ENCODE measurements at places on chromosomes 12 and 14.
A peak's percentile ranks its signal among the peaks of the same experiment; 100 is the strongest.

- DNase-seq: no peak
Observed at GRCh38 chr12:59491877-59492276, 104.0 kb upstream of the SLC16A7 start.

DNA sequence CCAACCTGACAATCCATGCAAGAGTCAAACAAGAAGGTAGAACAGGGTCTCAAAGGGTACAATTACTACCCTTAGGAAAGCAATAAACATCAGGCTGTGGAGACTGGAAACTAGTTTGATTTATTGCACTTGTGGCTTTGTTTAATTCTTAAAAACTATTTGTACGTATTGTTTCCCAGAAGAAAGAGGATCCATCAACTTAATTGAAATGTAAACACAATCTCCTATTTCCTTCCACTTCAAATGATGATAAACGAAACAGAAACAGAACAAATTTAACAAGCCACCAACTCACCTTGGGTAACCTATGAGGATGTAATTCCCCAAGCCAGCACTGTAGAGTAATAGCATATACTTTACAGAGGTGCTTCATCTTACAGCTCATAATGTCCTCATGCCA lies 8.0 kb downstream of the STXBP6 start:
- DNase-seq: no peak

DNA sequence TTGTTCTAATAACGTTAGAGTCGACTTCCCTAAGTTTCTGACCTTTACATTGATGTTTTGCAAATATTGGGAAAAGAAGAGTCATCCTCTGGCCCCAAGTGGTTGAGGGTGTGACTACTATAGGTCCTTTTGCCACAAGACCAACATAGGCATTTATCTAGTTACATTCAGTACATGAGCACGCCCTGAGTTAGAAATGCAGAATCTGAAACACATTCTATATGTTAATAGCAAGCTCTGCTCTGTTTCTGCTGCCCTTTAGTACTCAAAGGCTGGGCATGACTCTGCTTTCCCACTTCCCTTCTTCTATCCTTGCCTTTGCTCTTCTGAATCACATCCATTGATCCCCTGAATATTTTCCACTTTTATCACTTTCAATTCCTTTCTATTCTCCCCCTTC lies 115.1 kb upstream of the PTPRB start:
- no peak for DNase-seq

DNA sequence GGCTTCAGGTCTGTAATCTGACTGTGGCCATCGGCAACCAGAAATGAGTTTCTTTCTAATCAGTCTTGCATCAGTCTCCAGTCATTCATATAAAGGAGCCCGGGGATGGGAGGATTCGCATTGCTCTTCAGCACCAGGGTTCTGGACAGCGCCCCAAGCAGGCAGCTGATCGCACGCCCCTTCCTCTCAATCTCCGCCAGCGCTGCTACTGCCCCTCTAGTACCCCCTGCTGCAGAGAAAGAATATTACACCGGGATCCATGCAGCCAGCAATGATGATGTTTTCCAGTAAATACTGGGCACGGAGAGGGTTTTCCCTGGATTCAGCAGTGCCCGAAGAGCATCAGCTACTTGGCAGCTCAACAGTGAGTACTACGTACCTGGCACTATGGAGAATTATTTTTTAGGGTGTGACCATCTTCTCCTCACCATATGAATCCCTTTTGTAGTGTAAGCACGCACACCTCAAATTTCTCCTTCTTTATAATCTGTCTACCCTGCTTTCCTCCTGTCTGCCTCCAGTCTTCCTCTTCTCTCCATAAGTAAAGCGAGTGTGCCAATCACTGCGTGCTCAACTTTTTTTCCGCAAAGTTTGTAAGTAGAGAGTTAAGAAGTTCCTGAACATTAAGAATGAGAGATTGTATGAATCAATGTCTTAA lies at the start of gene TPH2:
TSS of gene TPH2 (plus strand) at position 118 of the 658 bp plus-strand sequence. CDS start at position 260, 142 bp downstream.
- DNase-seq: peak; percentile 37

DNA sequence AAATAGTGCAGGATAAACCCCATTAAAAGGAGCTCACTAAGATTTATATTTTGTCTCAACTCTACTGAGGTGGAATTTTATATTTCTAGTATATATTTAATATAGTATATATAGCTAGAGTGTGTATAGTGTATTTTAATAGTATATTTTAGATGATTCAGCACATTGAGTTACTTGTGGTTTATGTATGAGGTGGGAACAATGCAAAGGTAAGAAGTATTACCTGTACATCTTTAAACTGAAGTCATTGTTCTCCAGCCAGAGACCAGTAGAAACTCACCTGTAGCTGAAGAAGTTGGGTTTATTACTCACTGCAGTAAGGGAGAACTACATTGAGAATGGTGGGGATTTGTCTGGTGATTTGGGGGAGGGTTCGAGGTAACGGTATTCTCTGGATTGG lies 15.9 kb downstream of the ETNK1 start:
- DNase-seq: no peak

DNA sequence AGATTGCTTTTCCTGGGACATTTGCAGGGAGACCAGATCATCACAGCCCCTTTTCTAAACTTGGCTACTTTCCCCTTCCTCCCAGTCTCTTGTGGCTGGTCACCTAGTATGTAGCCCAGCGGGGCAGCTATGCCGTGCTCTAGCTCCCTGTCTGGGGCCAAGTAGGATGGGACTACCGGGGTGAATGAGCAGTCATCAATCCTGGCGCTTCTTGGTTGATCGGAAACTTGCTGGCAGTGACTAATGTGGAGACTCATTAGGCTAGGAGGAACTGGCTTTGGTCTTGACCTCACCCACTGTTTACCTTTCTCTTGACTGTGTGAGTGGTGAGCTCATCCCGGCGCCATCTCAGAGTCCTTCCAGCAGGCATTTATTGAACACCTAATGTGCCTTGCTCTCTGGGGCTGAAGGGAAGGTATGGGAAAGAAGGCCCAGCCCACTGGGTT lies 15.9 kb downstream of the PLEKHG3 start:
- no peak for DNase-seq
